ENCODE measurements at places on chromosomes 5 and 9.

- no peak for DNase-seq
Measured at GRCh38 chr5:169412831-169413230, 111.9 kb upstream of the SLIT3 start.

- DNase-seq, result peak; percentile 97
Measured at GRCh38 chr5:148910686-148911361, 84.4 kb downstream of the ADRB2 start.

- DNase-seq, result peak; percentile 74
Measured at GRCh38 chr5:9197881-9198260, 348.0 kb downstream of the SEMA5A start.

GRCh38 chr5:342501-343460, 21.3 kb downstream of the AHRR start:
- no peak for DNase-seq

- no peak for DNase-seq
Measured at GRCh38 chr9:116345817-116346216, 192.2 kb downstream of the PAPPA start.

DNA sequence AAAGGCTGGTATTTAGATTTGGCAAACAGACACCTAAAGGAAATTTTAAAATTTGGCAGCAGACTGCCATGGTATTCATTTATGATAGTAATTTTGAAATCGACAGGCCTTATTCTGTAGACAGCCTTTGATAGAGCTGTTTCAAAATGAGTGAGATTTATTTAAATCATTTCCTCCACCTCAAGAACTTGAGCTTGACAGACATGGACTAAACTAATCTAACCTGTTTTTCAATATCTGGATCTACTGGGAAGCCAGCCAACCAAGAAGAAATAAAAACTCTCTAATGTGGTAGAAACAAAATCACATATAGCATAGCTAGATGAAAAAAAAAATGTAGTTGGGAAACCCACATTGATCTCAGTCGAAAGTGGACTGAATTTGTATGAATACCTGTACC, 56.9 kb upstream of the RASA1 start:
- no peak for DNase-seq

DNA sequence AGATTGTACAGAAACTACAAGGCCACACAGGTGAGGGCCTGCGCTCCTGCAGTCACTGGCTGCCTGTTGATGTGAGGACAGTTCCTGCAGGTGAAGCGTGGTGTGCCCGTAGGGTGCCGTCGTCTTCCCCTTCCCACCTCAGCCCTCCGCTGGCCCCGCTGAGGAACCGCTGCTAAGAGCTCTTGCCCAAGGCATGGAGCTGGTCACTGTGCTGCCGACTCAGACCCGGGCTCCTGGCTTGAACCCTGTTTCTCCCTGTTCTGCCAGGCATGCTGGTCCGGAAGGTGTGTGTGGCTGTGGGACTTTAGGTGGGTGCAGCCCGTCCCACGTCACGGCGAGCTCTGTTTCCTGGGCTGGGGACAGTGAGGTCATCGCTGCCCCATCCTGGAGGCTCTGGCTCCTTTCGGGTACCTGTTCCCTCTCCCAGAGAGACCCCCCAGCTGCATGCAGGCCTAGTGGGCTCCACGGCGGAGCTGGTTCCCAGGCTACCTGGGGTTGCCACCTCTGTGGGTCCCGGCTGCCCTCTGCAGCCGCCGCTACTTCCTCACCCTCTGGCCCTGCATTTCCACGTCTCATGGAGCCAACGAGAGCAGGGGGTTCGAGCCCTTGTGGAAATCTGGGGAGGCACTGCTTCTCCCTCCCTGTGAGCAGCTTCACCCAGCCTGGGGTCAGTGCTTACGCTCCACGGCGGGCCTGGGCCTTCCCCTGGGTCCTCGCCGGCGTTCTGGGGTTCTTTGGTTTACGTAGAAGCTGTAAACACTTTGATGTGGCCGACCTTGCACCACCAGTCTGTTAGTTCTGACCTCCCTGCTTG, 7.6 kb downstream of the RNU6ATAC start:
- DNase-seq, result no peak

DNA sequence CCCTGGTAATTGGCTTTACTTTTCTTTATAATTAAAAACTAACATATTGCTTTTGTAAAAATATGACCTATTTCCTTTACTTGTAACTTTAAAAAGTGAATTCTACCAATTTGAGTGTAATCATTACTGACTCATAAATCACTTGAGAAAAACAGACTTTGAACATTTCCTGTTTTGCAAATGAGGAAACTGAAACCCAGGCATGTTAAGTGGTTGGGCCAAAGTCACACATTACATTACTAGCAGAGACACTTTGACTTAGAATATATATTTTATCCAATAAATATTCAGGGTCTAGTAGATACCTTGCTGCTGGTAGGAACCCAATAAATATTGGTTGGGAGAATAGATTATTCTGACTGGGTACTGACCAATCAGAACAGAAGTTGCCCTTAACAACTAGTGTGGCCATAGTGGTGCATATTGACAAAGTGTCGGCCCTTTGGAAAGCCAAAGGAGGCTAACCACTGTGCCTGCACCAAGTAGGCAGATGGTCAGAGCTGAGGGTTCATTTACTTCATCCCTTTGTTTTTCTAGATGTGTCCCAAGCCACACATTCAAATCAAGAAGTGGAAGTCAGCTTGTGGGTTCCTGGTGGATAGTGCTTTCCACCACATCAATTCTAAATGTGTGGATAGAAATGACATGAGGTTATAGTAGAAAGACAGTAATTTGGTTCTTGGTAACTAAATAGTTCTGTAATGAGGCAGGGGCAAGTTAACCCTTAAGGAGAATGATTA, 365.1 kb upstream of the RIOK2 start:
- DNase-seq, result no peak

GRCh38 chr5:51997949-51998348, 614.7 kb downstream of the ISL1 start:
- DNase-seq, result no peak

GRCh38 chr5:59282726-59283125, 610.8 kb downstream of the PDE4D start:
- no peak for DNase-seq

DNA sequence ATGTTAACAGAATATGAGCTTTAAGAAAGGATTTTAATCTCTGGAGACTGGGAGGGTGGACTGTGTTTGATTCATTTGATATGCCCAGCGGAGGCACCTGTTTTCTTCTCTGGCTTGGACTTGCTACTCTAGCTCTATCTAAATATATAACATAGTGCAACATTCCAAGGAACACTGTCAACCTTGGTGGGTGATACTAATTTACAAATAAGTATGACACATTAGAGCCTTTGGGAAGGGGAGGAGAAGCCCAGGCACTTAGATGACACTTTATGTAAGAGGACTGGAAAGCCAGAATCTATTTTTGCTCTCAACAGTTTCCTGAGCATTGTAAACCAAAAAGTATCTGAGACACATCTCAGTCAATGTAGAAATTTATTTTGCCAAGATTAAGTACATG, 83.4 kb upstream of the SHISAL2B start:
- no peak for DNase-seq

DNA sequence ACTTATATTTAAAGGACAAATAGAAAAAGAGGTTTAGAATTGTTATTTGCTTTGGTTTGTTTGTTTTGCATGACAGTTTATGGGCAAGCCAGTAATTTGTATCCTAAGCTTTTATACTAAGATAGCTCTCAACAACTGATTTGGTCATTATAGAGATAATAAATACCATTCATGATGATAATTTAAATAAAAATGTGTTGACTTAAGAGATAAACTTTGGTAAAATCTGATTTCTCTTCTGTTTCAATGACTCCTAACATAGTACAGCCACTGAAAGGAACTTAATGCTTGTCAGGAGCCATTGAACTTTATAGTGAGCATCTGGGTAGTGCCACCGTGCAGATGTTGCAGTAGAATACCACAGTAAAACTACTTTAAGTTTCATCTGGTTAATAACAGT, 160.7 kb upstream of the ACOT12 start:
- no peak for DNase-seq

- peak; percentile 74 for DNase-seq
Measured at GRCh38 chr5:65961633-65962032, 35.3 kb downstream of the ERBIN start.

GRCh38 chr9:126335837-126336735, 9.5 kb downstream of the MVB12B start:
- no peak for DNase-seq

DNA sequence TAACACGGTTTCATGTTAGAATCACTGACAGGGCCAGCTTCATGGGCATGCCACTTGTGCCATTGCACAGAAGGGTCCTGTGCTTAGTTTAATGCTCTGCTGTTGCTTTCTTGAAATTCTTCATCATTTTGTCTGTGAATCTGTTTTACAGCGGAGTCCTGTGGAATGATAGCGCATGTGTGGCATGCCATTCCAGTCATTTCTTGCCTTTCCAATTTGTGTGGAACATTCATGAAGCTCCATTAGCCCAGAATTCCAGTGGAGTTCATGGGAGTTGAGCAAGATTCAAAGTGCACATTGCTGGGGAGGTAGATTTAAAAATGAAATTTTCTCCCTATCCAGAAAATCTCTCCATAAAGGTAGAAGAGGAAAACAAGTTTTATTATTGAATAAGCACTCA, 43.4 kb upstream of the NREP start:
- no peak for DNase-seq

DNA sequence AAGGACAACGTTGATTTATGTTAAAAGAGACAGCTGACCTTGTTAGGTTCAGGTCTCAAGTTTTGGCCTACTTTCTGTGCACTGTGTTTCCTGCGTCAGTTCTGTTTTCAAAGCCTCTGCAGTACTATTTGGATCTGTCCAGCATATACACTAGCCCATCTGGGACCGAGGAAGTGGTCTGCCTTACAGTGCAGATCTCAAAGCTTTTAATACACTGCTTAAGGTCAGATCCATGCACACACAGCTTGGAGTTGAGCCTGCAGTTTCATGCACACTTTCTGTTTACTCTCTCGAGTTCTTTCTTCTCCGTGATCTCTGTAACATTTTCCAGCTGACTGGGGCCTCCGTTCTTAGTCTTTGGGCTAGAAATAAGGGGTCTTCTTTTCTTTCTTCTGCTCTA, 24.1 kb downstream of the CARTPT start:
- DNase-seq, result no peak

DNA sequence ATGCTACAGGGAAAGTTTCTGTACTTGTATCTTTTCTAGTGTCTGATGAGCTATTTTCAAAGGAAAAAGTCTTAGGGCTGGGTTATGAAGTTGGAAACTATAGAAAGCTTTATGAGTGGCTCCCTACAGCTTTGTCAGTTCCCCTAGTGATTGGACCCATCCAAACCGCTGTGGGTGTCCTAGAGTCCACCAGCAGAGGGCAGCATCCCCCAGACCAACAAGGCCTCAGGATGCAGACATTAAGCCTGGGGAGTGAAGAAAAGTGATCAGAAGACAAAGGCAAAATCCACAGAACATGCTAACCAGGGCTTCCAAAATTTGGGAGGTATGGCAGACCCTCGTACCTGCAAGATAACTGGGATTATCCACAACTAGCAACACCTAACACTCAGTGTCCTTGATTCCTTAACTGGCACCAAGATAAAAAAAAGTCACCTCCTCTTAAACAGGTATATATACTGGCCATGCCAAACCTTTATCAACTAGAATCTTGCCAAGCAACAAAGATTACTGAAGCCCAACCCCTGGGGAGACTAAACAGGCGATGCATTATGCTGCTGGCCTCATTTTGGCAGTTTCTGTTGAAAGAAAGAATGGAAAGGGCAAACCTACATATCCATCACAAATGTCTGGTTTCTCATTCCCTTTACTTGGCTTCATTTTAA, 110.4 kb upstream of the NR5A1 start:
- DNase-seq, result peak; percentile 83

DNA sequence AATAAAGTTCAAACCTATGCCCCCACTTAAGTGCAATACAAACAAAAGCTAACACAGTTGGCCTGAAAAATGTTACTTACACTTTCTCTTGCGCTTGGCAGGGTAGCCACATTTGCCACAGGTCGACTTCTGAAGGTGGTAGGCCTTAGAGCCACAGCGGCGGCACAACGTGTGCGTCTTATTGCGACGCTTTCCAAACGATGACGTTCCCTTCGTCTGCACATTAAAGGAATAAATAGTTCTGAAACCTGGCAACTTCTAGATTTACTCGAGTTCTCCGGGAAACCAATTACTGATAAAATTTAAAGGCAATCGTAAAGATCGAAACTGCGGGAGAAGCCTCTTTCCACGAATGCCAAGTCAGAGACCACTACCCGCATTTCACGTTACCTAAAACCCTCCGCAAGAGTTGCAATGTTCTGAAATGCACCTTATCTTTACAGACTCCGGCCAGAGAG, 602 bp downstream of the RPL37 start:
- DNase-seq, result no peak

DNA sequence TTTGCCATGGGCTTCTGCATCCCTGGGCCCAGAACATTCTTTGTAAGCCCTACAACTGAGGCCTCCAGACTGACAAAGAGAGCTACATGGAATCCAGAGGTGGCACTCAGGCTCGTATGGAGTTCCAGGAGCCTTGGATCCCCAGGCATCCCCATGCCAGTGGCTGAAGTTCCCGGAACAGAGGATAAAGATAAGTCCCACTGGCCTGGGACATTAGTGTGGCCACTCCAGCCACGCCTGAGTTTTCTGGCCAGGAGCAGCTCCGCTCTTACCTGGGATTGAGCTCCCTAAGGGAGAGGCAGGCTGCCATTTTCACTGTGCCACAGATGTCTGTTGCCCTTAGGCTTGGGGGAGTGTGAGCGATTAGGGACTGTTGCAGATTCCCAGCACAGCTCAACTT, 656.3 kb upstream of the FAM174A start:
- no peak for DNase-seq

- DNase-seq, result no peak
Measured at GRCh38 chr9:27351438-27351837, 54.5 kb upstream of the EQTN start.

DNA sequence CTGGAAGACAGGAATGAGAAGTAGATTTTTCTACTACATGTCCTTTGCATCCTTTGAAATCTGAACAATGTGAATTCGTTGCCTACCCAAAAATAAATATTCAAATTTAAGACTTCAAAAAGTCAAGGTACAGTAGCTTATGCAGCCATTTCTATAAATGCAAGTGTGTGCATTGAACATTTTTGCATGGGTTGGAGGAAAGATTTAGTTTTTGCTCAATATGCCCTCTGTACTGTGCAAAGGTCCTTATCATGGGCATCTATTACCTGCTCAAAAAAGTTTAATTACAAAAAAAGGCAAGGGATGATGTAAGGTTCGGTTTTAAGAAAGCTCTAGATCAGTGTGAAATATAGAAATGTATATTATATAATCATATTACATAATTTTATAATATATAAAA, 22.6 kb downstream of the AKNA start:
- no peak for DNase-seq

DNA sequence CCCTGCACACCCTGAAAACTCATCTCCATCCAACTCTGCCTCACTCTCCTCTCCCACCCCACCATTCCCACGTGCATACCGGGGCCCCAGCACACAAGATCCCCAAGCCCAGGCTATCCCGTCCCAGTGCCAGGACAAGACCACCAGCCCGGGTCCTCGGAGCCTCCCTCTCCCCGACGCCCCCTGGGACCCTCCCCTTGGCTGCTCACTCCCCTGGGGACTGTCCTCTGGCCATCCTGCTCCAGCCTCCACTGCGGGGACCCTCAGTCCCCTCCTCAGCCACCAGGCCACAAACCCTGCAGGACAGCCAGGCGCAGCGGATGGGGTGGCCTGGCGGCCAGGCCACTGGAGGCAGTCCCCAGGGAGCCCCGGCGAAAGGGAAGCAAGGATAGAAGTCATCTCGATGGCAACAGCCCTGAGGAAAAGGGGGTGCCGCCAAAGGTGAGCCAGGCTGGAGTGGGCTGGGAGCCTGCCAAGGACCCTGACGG, 62.8 kb downstream of the C9orf50 start:
- no peak for DNase-seq

GRCh38 chr5:64269164-64269563, 103.5 kb downstream of the RNF180 start:
- no peak for DNase-seq
